ENCODE measurements at places on chromosomes 1 and 21. TPM values are rescaled to one million over a fixed set of nuclear protein-coding genes. Genes with fewer than 3 reads are reported as not detected.

GRCh38 chr1:10564063-10564462 lies 89.3 kb downstream of the PEX14 start:
- DNase-seq = no peak

ANXA9 gene
- 0.16 TPM for total RNA-seq

TMEM269 gene
- total RNA-seq = not detected

- DNase-seq = peak; percentile 84
Measured at GRCh38 chr1:229434641-229435051, 752 bp upstream of the ACTA1 start.

MAP1LC3C gene
- 0.32 TPM for total RNA-seq

GRCh38 chr1:12202190-12202497 lies 27.7 kb upstream of the VPS13D start:
- DNase-seq = no peak

GRCh38 chr1:39405358-39405757 lies 86.1 kb upstream of the BMP8A start:
- DNase-seq = no peak

DNA sequence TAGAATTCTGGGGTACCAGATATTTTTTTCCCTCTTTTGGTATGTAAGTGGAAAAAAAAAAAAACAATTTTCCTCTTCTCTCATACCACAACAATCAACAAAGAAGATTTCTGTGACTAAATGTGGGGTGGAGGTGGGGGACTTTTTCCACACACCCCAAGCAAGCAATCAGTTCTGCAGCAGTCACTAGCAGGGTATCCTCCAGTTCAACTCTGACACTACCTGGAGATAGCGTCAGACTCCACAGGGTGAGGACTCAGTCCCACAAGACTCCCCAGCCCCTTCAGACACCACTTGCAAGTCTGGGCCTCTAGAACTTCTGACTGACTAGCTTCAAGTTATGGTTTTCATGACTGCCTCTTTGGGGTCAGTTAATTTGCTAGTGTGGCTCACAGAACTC lies 6.2 kb downstream of the DHX9 start:
- DNase-seq = no peak

DNA sequence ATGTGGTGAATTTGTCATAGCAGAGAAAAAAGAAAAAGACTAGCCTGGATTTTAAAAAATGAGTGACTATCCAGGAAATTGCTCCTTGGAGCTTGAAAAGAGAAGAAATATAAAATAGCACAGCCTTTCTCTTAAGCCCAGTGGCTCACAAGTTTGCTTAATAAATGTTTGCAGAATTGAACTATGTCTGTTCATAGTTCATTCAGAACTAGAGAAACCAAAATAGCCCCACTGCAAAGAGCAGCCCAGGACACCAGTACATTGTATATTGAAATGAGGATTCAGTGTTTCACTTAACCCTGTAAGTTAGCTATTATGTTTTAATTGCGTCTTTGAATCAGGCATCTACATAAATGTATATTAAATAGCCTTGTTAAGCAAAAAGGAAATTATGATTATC lies 88.8 kb downstream of the NR5A2 start:
- no peak for DNase-seq

DDI2 gene
- 23.7 TPM for total RNA-seq

DNA sequence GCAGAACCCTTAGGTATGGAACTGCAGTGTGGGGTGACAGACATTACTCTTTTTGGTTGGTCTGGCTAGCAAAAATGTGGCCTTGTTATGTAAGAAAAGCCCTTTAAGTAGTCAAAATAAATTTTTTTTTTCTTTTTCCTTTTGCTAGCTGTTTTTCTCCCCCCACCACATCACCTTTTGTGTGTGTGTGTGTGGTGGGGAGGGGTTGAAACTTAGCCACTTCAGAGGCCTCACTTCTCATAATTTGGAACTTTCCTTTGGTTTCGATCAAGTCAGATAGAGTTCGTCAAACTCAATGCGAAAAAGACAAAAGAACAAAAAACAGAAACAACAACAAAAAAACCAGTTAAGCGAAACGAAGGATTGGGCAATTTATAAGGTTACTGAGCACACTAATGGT lies 1.9 kb upstream of the PRMT2 start:
- DNase-seq = no peak

GRCh38 chr21:37675202-37675801 lies 241.0 kb downstream of the KCNJ6 start:
- no peak for DNase-seq

SLC9C2 gene
- total RNA-seq = 0.13 TPM

DNA sequence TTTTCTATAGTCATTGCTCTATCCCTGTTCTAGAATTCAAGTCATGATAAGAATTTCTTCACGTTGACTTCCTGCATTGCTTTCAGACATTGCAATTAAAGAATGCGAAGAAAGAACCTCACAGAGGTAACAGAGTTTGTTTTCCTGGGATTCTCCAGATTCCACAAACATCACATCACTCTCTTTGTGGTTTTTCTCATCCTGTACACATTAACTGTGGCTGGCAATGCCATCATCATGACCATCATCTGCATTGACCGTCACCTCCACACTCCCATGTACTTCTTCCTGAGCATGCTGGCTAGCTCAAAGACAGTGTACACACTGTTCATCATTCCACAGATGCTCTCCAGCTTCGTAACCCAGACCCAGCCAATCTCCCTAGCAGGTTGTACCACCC lies 10.6 kb downstream of the APCS start:
- no peak for DNase-seq

DNA sequence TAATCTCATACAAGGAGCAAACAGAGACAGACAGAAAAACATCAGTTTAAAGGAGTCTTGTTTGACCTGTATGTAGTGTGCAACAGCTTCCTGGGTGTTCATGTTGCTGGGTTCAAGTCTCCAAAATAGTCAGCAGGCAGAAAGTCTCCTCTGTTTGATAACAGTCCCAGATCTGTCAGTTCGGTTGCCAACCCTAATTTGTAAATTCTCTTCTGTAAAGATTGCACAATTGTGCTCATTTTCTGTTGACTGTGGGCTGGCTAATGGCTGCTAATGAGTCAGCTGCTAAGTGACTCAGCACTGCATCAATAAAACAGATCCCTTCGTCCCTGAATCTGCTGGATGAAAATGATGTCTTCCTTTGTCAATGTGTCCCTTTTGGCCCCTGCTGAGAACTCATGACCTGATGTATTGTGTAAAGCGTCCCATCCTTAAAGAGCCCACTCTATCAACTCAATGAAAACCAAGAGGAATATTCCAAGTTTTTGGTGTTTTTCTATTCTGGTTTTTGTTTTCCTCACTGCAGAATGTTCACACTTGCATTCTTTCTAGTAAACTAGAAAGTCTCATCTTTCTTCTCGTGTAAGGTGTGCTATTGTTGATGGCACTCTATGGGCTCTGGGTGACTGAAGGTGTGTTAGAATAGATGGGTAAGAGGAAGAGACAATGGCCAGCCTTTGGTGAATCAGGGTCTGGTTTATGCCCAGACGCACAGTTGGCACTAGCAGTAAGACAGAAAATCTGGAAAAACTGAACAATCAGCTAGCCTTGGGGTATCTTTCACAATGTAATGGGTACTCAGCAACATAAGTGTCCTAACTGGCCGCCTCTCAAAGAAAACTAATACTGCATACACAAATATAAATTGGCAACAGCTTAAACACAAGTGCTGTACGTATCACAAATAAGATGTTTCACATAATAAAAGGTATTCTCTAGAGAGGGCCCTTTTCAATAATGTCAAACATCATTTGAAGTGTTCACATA lies 75.1 kb upstream of the SIPA1L2 start:
- no peak for DNase-seq

DNA sequence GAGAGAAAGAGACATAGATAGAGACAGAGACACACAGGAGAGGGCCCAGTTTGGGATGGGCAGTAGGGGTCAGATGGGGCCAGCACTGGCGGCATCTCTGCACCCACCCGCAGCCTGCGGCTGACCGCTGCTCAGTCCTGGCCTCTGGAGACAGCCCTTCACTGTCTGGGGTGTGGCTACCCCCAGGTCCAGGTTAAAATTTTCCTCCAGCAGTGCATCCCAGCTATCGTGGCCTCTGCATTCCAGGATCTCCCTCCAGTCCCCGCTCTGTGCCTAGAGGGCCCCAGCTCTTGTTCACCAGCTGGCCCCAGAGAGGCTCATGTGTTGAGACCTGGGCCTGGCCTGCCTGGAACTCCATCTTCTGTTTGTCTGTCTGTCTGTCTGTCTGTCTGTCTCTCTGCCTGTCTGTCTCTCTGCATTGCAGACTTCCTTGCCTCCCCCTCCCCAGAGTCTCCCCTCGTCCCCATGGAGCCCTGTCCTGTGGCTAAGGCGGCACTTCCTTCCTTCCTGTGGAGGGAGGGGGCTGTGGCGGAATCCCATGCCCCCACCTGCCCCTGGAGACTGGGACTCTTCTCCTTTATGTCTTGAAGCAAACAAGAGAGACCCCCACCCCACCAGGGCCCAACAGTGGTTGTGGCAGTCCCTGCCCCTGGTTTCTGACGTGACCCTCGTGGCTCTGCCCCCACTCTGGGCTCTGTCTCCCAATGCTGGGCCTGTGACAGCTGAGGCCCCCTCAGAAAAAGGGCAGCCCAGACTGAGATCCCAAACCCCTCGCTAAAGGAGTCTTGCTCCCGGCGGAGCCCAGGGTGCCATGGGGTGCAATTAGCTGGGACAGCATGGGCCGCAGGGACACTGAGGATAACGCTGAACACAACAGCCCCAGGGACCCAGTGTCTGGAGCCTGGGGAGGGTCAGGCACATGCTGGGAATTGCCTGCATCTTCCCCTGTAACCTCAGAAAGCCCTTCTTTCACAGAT lies 241.8 kb downstream of the NPHP4 start:
- peak; percentile 66 for DNase-seq

PRKAA2 gene
- 143 TPM for total RNA-seq

DNA sequence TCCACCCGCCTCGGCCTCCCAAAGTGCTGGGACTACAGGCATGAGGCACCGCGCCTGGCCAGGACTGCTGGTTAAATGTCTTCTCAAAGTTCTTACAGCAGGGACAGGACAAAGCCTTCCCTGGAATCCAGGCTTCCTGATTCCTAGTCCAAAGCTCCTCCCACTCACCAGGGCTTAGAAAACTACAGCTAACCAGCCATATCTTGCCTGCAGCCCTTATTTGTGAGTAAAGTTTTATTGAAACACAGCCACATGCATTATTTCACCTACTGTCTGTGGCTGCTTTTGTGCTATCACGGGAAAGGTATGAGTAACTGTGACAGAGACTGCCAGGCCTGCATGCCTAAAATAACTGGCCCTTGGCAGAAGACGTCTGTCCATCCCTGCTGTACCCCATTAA lies 24.4 kb downstream of the TMCO4 start:
- DNase-seq = no peak

DNA sequence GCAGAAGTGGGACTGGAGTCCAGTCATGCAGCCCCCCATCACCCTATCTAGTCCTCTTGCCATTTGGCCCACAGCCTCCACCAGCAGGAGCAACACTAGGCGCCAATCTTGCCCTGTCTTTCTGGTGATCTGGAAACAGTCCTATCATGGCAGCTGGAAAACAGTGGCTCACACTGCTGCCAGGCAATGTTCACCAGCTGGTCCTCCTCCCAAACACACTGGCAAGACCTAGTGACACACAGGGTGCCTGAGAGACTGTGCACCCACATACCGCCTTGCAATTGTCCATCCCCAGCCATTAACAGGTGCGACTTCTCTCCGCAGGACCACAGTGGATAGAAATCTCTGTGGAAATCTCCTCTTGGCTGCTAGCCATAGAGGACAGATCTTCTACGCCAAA lies 105.5 kb downstream of the HIVEP3 start:
- DNase-seq = no peak

LRRN2 gene
- 1.6 TPM for total RNA-seq

GRCh38 chr1:204494281-204495077 lies at the start of gene PIK3C2B:
Gene PIK3C2B (minus strand): TSS chr1:204494805. CDS start chr1:204469802, 25,003 bp downstream.
- DNase-seq = peak; percentile 90

GRCh38 chr1:115179397-115180079 lies 90.2 kb upstream of the TSPAN2 start:
- DNase-seq = peak; percentile 87

DNA sequence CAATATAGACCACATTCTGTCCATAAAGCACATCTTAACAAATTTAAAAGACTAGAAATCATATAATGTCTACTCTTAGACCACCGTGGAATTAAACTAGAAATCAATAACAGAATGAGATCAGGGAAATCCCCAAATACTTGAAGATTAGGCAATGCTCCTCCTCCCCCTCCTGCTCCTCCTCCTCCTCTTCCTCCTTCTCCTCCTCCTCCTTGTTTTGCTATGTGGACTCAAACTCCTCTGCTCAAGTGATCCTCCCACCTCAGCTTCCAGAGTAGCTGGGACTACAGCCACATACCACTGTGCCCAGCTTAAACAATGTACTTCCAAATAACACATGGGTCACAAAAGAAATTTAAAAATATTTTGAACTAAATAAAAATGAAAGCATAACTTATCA lies 134.2 kb downstream of the GRIK3 start:
- no peak for DNase-seq

OLFML2B gene
- total RNA-seq = 6.4 TPM

GRCh38 chr1:226360106-226360746 lies 47.7 kb downstream of the PARP1 start:
- DNase-seq = no peak

GRCh38 chr21:28337315-28337714 lies 655.4 kb downstream of the LTN1 start:
- no peak for DNase-seq

TSPEAR gene
- total RNA-seq = not detected

GRCh38 chr21:16578912-16579311 lies 849.1 kb downstream of the USP25 start:
- DNase-seq = no peak

DNA sequence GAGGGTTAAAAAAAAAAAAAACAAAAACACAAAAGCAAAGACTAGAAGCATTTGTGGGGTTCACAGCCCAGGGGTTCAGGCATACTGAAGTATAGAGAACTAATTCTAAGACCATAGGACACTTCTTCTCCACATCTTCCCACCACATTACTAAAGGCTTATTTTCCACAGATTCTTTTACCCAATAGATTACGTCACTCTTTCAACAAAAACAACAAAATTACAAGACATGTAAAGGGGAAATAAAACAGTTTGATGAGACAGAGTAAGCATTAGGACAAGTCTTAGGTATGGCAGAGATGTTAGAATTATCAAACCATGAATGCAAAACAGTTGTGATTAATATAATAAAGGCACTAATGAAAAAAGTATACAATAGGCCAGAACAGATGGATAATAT lies 2013.7 kb downstream of the MRPL39 start:
- no peak for DNase-seq

Measured in cardiac septum (tissue), 1 donor.